ENCODE measurements at places on chromosomes 5 and 9.

DNA sequence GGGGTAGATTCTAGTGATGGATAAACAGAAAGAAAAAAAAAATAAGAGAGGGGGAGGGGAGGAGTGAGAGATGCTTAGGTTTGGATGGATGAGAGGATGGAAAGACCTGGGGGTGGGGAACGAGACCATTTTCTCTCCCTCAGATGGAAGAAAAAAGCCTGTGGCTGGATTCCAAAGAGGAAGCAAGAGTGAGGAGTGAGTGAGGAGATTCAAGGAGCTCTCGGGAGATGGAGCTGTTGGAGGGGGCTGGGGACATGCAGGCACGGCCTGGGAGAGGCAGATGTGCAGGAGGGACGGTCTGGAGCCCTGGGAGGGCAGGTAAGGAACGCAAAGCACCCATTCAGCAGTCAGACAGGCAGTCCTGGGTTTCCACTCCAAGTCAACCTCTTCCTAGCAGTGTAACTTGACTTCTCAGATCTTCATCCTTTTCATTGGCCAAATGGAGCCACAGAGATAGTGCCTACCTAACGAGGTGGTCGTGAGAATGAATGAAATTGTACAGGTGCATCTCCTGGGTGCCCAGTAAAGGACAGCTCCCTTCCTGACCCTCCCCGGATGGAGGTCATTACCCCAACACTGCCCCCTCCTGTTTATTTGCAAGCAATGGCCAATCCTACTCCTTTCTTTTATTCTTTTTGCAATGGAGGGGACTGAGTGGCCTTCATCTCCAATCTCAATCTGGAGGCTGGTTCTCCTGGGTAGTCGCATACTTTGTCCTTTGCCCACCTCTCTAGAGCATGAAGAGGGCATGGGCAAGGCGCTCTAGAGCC, 52.2 kb downstream of the PCDH1 start:
- DNase-seq = peak; percentile 24

DNA sequence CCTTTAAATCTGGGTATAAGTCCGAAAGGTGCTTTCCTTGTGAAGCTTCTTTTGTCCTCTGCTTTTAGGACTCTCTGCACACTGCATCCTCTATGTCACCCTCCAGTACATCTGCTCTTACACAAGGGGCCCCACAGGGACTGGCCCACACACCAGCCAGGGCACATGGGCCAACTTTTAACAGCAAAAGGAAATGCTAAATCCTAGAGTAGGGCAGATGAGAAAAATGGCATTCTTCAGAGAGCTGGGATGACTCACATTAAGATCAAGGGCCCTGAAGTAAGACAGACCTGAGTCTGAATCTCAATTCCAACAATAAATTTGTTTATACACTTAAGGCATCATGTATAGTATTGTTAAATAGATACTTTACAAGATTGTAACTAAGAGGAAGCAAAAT, 40.3 kb upstream of the CDKN2B start:
- DNase-seq = no peak

DNA sequence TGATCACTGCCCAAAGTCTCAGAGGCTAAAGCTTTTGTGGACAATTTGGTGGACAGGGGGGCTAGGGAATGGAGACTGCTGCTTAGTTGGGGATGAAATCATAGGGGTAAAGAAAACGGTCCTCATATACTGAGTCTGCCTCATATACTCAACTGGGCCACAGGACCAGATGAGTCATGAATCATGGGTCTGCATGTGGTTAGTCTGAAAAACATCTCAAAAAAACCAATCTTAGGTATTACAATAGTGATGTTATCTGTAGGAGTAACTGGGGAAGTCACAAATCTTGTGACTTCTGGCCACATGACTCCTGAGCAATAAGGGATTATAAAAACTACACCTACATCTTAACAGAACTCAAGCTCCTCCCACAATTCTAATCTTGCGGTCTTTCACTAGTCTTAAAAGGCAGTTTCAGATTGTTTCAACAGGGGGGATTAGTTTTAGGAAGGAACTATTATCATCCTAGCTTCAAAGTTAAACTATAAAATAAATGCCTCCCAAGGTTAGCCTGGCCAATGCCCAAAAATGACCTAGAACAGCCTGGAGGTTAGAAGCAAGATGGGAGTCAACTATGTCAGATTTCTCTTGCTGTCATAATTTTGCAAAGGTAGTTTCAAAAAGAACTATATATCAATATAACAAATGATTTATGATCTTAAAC, 17.5 kb downstream of the TMEM161B start:
- DNase-seq = peak; percentile 56

- no peak for DNase-seq
Measured at GRCh38 chr5:140674211-140674610, 835 bp upstream of the DND1 start.

DNA sequence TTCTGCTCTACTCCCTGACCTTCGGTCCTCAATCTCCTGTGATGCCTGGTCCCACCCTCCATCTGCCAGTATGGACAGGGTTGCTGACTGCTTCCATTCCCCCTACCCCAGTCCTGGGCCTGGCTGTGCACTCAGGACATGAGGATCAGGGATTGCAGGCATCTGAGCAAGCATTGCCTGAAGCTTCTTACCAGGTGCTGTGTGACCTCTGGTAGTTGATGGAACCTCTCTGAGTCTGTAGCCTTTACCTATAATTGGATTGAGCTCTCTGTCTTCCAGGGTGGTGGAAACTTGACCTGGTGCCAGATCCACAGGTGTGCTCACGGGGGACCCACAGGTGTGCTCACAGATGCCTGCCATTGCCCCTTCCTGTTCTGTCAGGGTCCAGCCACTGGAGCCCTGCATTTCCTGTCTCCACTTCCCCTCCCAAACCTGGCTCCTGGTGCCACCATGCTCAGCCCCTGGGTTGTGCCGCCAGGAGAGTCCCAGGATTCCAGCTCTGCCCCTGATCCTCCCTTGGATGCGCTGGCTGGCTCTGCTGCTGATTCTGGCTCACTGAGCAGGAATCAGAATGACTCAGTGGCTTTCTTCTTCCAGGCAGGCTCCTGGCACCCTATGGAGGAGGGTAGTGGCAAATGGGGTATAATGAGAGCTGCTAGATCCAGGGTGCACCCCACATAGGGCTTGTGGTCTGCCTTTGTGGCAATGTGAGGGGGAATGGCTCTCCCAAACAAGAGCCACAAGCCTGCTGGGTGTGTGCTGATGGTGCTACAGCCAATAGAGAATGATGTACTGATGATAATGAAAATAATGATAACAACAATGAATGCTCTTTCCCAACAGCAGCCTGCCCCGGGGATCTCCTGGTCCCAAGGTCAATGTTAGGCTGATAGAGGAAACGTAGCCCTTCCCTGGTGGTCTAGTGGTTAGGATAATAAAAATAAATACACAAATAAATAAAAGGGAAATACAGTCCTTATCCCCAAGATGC, 35.2 kb upstream of the PSD2 start:
- no peak for DNase-seq

GRCh38 chr5:180784497-180785097, 18.0 kb downstream of the MGAT1 start:
- DNase-seq = peak; percentile 79

- no peak for DNase-seq
Measured at GRCh38 chr5:150109921-150110320, 23.6 kb upstream of the CSF1R start.

DNA sequence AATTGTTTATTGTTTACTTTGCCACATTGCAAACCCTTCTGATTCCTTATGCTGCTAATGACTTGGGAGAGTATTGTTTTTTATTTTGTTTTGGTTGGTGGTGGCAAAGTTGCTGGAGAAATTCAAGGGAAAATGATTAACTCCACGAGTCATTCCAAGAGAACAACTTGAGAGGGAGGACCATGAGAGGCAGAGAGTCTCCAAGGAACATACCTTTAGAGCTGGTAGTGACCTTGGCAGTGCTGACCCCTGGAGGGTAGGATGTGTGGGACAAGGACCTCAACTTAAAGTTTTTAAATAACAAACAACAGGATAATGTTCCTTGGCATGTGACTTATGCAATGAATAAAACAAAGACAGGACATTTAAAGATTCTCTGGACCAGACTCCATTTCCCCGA, 139.7 kb downstream of the LRRC70 start:
- DNase-seq = no peak

DNA sequence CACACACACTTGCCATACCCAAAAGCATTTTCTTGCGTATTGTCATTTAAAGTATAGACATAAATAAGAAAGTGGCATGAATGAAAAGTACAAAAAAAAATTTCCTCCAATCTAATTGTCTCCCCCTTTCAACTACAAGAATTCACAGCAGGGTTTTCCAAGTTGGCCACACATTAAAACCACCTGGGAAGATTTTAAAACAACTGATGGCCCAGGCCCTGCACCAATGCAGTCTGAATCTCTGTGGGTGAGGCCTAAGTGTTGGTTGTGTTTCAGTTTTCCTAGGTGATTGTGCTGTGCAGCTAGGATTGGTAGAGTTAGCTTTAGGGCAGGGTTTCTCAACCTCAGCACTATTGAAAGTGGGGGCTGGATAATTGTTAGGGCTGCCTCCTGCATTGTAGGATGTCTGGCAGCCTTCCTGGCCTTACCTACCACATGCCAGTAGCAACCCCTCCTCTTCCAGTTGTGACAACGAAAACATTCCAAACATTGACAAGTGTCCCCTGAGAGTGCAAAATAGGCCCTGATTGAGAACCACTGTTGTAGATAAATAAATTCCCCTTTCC, 337.1 kb downstream of the KIAA0825 start:
- no peak for DNase-seq

DNA sequence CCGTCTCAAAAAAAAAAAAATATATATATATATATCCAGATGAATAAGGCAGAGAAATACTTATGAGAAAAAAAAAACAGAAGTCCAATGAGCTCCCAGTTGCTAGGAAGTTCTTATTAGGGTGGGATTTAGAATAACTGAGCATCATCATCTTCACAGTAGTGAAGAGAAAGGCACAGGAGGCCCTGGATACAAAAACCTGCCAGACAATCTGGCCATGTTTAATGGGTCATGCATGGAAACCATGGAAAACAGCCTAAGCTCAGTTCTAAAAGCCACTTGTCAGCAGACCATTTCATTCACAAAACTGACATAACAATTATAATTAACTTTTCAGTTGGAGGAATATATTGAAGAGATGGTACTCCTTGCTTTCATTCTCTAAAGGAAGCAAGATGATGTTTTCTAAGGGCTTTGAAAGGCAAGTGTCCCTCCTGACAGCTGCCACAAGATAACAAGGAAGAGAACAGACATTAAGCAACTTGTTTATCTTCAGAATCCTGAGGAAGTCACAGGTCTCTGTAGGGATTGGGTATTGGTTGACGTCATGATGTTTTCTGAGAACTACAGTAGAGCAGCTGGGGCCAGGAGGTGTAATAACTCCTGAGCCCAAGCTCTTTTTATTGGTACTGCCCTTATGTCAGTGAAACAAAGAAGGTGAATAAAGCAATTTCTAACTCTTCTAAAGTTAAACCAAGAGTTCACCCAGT, 463.1 kb downstream of the DMAC1 start:
- DNase-seq = no peak

- no peak for DNase-seq
Measured at GRCh38 chr5:72849546-72849945, 33.1 kb downstream of the TNPO1 start.

GRCh38 chr5:172410662-172411483, 43.5 kb downstream of the SH3PXD2B start:
- DNase-seq = no peak

GRCh38 chr5:50441493-50441955, 436 bp upstream of the EMB start:
- no peak for DNase-seq

GRCh38 chr9:2602704-2603116, 18.9 kb upstream of the VLDLR start:
- DNase-seq = no peak

- DNase-seq = peak; percentile 58
Measured at GRCh38 chr9:98117984-98118639, 910 bp downstream of the TRIM14 start.

DNA sequence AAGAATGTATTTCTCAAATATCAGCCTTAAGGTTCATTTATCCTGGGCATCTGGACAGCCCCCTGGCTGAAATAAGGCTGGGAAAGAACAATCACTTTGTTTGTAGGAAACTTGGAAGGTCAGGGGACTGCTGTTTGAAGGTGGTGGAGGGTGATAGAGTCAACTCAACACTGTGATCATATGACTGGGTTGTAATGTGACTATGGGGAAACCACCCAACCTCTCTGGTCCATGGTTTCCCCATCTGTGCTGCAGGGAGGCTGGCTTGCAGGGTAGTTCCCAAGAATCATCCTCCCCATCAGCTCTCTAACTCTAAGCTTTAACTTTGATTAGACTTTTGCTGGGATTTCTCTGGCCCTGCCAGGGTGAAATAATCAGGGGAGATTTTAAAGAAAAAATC, 10.0 kb downstream of the INSYN2B start:
- no peak for DNase-seq

DNA sequence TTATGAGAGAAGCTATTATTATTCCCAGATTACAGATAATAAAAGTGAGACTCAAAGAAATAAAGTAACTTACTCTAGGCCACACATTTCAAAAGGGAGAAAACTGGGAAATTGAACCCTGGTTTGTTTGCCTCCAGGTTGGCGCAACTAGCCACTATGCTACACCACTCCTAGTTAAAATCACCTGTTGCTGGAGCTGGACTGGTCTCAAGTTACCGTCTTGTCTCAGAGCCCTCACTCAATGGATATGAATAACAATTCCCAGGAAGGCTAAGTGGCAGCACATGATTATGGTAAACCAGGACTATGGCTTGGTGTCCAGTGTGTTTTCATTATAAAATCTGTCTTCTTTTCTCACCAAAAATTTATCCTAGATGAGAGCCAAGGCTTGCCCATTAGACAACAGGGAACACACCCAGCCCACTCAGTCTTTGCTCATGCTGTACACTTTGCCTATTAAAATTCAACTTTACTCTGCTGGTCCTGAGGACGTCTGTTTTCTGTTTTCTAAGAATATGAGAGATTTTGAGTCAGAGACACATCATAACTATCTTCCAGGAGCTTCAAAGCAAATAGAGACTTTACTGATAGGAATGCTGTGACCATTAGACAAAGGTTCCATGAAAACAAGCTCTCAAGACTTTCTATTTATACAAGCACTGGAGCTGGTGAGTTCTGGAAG, 58.1 kb downstream of the ADRB2 start:
- no peak for DNase-seq

DNA sequence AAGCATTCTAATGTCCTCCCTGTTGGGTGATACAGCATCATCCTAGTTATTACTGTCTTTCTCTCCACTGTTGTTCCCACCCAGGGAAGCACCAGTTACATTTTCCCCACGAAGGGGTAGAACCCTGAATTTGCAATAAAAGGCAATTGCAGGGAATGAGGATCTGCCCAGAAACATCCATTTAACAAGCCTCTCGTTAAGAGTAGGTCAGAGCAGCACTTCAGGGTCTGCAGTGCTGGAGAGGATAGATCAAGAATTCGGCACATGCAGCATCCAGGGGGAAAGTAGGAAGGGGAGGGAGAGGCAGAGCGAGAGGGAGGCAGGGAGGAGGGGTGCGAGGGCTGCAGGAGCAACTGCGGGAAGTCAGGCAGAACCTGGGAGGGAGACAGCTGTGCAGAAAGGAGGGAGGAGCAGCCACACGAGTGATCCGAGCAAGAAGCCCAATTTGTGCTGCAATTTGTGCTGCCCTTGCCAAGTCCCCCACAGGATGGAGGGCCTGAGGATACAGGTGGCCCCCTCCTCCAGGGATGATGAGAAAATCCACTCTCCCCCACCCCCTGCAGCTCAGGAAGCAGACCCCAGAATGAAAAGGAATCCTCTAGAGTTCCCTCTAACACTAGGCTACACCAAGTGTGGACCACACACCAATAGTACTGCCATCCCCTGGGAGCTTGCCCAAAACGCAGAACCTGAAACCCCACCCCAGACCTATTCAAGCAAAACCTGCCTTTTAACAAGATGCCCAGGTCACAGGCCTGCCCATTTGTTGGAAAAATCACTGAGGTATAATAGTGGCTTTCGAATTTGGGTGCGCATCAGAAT, 62.2 kb downstream of the EPB41L4B start:
- DNase-seq = no peak

GRCh38 chr9:17081814-17082213, 53.0 kb upstream of the CNTLN start:
- no peak for DNase-seq
